NCI-H526 (cell line): ENCODE measurements at places on chromosomes 2 and 18.
A peak's percentile ranks its signal among the peaks of the same experiment; 100 is the strongest.

DNA sequence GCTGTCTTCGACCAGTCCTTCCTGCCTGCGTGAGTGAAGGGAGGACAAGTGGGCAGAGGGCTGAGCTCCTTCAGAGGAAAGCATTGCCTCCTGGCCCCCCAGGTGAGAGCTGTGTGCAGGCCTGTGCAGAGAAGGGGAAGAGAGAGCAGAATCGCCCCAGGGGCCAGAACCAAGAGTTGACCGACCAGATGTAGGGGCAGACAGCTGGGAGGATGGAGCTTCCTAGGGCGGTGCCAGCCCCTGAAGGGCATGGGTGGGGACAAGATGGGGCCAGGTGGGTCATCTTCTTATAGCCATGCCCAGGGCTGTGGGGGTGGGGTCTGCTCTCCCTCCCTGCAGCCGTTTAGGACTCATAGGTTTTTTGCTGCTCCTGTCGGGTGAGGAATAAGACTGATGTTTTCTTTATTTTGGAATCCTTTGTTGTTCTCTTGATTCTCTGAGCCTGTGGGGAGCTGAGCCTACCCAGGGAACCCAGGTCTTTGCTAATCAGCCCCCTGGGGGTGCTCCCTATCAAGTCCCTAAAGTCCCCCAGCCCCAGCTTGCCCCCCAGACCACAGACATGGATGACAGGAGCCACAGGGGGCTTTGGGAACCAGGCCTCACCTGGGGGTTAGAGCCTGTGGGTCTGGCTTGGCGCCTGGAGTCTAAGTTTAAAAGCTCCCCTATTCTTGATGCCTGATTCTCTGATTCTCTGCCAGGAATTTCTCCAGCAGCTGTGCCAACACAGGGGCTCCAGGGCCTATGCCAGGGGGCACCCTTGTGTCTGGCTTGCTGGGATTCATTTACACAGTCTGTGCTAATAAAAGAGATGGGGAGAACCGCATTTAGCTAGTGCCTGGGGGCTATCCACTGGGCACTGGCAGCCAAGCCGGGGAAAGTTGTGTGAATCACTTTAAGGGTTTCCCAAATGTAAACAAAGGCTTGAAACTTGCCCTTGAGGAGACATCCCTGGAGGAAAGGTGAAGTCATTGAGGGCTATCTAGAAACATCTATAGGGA, 9.3 kb upstream of the EFHD1 start:
- no peak for DNase-seq

DNA sequence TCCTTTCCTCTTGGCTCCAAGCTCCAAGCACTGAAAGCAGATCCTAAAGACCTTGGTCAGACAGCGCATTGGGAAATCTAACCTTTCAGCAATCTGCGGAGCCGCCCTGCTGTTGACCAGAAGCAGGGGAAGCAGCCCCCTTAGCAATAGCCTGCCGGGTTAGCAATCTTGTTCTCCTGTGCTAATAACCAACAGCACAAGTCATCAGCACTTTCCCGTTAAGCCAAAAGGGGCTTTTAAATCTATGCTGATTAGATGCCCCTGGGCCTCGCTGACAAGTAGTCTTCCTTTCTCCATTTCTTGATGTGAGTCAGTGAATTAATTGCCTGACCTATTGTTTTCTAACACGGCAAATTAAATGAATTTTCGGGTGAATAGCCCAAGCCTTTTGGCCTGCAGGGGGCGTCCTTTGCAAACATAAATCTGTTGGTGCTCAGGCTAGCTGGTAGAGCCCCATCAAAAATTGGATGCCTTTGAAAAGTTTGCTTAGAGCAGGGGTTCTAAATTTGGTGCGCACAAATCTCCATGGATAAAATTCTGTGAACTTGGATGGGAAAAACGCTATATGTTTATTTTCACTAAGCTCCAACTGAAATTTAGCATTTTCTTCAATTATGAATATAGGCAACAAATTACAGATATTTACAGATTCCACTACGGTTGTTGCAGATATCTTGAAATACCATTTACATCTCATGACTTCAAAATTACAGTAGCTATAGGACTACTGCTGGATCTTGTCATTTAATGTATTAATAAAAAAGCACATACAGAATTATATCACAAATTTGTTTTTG, 24.6 kb downstream of the MAIP1 start:
- DNase-seq, result peak; percentile 88

GRCh38 chr2:221423210-221423804, 148.8 kb downstream of the EPHA4 start:
- DNase-seq, result no peak

GRCh38 chr2:148237911-148238310, 217.0 kb downstream of the MBD5 start:
- DNase-seq, result no peak

GRCh38 chr2:239607517-239608191, 206.8 kb upstream of the HDAC4 start:
- no peak for DNase-seq
